ENCODE measurements at places on chromosomes 12 and 14. TPM values are rescaled to one million over a fixed set of nuclear protein-coding genes. Genes with fewer than 3 reads are reported as not detected.
A peak's percentile ranks its signal among the peaks of the same experiment; 100 is the strongest.

GRCh38 chr12:110853836-110854235 lies 7.0 kb downstream of the CCDC63 start:
- no peak for DNase-seq

DNA sequence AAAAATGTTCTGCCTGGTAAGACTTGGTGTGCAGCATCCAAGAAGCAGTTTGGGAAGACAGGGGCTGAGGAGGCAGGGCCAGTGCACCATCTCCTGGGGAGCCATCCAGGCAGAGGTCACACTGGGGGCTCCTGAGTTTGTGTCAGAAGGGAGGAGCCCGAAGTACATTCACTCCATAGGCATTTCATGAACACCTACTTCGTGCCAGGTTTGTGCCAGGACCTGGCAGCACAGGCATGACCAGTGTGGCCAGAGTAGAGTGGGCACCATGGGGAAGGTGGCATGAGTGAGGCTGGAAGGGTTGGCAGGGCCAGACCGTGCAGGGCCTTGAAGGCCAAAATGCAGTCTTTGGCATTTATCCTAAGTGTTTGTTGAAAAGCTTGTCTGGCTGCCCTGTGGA lies 86.5 kb upstream of the RIN3 start:
- DNase-seq: no peak

DNA sequence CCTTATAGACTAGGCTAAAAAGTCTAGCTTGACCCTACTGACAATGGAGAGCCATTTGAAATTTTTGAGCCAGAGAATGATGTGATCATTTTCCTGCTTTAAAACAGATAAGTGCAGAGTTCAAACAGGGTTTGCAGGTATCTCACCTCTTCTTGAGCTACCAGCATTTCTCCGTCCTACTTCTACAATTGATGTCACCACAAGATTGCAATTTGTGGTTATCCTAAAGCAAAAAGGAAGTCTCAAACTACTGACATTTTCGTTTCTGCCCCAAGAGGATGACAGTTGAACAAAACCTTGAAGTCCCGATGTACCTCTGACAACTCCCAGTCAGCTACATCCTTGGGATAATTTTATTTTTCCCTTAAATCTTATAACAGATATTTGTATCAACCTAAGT lies 86.7 kb downstream of the PTGER2 start:
- DNase-seq: no peak

- no peak for DNase-seq
These were observed 88.0 kb downstream of the ANO6 start for GRCh38 chr12:45303945-45304344.

DNA sequence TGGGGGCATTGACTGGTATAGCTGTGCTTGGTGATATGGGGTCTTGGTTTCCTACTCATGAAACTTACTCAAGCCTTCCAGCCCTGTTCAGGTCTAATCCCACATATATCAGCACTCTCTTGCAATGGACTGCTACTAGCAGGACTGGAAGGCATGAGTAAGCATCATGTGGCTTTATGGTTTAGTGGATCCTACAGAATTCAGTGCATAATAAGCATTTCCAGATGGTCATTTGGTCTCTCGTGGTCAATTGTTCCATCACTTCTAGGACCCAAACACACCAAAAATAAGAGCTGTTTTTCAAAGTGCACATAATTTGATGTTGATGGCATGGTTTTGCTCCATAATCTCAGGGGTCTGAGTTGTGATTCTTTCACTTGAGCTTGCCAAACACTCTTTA lies 114.4 kb downstream of the LMNTD1 start:
- no peak for DNase-seq

DNA sequence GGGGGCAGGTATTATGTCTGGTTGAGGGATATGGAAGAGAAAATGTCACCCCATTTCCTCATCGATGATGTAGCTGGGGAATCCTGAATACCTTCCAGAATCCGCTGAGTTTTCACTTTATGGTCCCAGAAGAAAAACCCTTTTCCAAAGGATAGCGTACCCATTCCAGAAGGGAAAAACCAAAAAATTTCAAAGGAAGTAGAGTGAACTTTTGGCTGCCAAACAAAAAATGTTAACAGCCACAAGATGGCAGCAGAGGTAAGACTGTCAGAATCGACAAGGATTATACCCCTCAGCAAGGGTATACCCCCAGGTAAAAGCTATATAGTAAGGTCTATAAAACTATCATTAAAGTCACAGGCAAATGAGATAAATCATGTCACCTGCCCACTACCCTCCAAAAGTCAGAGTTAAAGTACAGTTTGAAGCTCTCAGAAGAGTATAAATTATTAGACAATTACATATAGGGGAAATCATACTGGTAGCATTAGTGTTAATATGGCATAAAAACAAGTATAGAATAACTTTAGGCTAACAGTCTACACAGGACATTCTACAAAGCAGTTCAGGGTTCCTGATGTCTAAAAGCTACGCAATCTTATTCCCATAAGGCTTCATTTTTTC lies 18.0 kb downstream of the ACIN1 start:
- no peak for DNase-seq

DNA sequence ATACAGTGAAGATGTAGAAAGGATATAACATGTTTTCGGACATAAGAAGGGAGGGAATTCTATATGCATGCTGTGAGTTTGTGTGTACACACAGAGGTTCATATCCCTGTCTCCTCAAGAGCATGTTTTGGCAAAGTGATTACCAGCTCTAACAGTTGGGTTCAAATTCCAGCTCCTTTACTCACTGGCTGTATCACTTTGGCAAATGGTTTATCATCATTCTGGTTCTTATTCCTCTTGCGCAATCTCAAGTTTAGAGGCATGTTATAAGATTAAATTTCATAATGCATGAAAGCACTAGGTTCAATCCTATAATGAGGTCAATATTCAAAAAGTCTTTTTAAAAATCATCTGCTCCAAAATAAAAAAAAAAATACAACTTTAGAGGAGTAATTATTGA lies 107.7 kb upstream of the LRFN5 start:
- DNase-seq: no peak

- DNase-seq: no peak
These were observed 116.1 kb downstream of the DUSP6 start for GRCh38 chr12:89236237-89236636.

- no peak for DNase-seq
These were observed 100.7 kb downstream of the DUSP16 start for GRCh38 chr12:12461923-12462315.

DNA sequence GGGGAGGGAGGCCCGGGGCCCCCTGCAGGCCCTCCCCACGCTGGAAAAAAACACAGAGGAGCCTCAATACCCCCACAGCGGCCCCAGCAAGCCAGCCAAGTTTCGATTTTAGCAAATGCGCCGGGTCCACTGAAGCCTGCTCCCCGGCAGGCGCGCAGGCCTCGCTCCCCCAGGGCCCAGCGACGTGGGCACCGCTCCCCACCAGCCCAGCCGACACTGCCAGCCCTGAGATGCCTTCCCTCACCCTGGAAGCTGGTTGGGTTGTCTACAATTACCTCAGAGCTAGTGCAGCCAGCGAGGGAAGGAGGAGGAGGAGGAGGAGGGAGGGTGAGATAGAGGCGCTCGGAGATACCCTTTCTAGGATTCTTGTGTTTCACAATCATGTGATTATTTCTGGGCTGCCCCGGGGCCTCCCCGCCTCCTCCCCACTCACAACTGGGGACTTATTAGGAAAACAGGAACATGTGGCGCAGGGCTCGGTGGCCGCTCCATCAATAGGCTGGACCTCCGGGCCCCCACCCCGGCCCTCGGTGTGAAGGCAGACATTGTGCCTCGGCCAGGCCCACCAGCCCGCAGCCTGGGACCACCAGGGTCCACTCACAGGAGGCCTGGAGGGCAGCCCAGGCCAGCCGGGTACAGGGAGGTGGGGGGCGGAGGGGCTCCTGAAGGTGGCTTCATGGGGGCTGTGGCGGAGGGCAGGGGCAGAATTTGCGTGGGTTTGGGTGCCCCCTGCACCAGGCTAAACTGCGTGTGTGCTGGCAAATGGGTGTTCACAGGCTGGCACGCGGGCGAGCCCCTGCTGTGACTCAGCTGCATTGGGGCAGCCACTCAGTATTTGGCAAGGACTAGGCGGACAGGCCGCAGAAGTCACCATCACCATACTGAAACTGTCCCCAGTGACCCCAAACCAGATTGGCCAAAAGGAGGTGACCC lies 109.9 kb downstream of the NCOR2 start:
- DNase-seq: peak; percentile 91

DNA sequence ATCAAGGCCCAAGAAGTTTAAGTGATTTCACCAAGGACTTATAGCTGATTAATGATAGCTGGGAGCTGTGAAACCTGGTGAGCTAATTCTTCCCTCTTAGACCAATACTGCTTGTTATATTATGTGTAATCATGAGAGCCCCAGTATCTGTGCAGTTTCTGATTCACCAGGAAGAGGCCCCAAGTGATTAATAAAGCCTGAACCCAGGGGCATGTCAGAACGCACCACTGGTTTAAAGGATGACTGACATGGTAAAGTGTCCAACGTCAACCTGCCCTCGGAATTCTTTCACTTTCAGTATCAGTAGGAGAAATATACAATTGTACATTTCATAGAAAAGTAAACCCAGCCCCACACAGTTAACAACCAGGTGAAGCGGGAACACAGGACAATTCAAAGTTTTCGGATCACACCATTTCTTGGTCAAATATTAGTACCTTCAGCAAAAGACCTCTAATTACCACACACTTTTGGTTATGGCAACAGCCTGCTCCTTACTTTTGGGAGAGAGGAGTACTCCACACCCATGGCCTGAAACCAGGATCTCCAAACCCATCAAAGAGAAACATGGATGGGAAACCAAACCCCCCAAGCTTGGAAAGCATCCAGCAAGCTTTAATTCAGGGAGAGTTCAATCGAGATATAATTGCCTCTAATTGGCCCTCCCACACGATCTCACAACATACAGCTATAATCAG lies 28.5 kb downstream of the TMCC3 start:
- DNase-seq: no peak

DNA sequence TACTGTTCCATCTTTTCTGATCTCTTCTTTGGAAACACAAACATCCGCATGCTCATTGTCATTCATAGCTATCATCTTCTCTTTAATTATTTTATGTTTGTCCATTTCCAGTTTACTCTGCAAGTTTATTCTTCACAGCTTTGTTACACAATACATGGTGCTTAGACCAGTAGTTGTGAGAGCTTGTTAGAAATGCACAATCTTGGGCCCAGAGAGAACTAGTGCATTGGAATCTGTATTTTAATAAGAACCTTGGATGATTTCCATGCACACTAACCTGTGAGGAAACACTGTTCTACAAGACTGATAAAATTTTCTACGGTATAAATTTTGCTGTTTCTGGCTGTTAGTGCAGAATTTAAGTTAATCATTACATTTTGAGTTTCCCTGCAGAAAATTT lies 59.3 kb upstream of the SLC2A13 start:
- DNase-seq: no peak

GRCh38 chr14:93688820-93689219 lies 99.5 kb downstream of the PRIMA1 start:
- DNase-seq: no peak

DNA sequence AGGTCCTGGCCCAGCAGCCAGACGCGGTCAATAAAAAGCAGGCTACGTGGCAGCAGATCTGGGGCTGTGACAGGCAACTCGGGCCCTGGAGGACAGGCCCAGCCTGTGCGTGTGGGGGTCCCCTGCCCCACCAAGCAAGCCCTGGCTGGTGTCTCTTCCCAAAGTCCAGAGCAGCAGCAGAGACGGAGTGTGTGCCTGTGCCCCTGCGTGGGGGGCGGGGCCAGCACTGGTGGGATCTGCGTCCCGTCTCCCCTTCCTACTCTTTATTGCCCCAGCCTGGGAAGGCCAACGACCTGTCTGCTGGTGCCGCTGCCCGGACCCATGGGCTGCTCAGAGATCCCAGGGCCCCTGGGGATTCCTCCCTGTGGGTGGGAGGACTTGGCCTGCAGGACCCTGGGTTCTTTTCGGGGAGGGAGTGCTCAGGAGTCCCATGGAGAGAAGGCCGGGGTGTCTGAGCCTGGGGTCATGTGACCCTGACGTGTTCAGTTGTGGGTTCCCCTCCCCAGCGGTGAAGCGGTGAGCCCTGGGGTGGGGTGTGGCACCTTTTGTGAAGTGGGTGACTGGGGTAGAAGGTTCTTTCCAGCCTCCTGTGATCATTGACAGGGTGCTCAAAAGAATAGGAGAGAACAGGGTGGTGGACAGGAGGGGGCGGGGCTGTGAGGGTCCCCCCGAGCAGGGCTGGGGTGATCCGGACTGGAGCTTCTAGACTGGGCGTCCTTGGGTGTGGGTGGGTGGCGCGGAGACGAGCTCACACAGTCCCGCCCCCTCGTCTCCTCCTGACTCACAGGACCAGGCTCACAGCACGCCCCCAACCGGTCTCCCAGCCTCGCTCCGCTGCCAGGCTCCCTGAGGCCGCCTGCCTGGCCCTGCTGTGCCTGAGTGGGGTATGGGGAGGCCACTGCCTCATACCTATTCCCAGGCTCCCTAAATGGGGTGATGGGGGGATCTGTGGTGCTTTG lies 22.4 kb downstream of the ASPG start:
- peak; percentile 57 for DNase-seq

GRCh38 chr14:52266782-52267181 lies 716 bp upstream of the PTGDR start:
- DNase-seq: no peak

DNA sequence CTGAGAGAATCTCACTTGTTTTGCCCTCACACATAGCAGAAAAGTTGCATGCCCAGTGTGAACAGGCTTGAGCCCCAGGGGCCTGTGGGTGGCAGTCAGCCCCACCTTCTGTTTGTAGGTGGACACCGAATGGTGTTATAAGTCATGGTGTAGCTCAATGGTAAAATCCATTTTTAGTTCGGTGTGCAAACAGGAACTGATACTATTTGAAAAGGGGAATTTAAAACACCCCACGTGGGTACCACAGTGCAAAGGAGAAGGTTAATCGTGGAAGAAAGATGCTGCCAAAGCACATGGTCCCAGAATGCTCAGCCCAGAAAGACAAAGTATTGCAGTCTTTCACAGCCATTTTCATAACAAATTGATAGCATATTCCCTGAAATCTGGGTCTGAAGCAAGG lies 71.8 kb upstream of the GZMB start:
- no peak for DNase-seq

GRCh38 chr14:34235643-34236300 lies 226.3 kb downstream of the SPTSSA start:
- DNase-seq: no peak

DNA sequence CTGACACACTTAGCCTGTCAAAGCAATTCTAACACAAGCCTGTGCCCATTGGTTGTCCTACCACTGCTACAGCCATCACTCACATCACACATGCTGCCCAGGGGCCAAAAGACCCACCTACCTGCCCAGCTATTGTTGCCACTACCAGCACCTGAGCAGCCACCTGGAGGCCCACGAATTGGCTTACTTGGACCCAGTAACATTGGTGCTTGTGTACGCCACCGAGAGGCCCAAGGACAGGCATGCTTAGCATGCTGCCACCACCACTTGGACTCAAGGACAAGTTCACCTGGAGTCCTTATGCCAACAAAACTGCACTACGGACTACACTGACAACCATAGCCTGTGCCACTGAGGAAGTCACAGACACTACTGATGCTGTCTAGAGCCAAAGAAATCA lies 221.1 kb downstream of the SLC38A4 start:
- DNase-seq: no peak

TULP3 gene
- total RNA-seq: 17.1 TPM

PTPRQ gene
- total RNA-seq: 17.6 TPM

CLEC14A gene
- total RNA-seq: 30.1 TPM

SERPINA10 gene
- total RNA-seq: not detected

RNASE2 gene
- total RNA-seq: 5.5 TPM

MIP gene
- 0.14 TPM for total RNA-seq

TSHR gene
- not detected for total RNA-seq

SLC7A8 gene
- 9.4 TPM for total RNA-seq

ACSM4 gene
- not detected for total RNA-seq

POTEG gene
- not detected for total RNA-seq

AKAP6 gene
- total RNA-seq: 138 TPM

CAPZA3 gene
- not detected for total RNA-seq

All from right cardiac atrium (tissue), 5 donors.